ENCODE measurements at places on chromosomes 1 and 21. TPM values are rescaled to one million over a fixed set of nuclear protein-coding genes. Genes with fewer than 3 reads are reported as not detected.

DNA sequence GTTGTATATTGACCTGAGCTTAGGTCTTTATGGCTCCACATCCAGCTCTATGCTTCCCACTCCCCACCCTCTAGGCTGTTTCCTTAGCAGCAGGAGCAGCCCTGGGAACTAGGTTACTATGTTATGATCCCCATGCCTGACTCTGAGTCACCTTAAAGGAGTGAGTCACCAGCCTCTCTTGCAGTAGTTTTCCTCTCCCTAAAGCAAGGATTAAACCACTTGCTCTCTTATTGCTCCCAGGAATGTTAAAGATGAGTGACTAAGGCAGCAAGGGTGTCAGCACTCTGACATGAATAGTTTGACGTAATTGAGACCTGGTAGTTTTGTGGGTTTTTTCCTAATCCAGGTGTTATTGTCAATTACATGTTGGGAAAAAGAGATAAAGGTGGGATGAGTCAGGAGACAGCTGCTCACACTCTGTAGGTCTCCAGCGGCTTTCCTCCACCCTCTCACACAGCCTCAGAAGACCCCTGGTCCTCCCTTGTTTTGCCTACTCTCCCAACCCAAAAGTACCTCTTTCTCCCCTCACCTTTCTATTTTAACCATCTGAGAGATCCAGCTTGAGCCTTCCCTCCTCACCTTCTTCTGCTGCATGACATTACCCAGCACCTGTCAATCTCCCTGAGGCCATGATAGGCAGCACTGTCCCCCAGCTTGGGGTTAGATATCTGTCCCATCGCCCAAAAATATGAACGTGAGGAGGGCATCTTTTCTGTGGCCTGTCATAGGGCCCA is 369.1 kb upstream of the VAMP3 start:
- no peak for DNase-seq

- no peak for DNase-seq
Observed at GRCh38 chr1:151267760-151268159, 13.2 kb downstream of the PSMD4 start.

DNA sequence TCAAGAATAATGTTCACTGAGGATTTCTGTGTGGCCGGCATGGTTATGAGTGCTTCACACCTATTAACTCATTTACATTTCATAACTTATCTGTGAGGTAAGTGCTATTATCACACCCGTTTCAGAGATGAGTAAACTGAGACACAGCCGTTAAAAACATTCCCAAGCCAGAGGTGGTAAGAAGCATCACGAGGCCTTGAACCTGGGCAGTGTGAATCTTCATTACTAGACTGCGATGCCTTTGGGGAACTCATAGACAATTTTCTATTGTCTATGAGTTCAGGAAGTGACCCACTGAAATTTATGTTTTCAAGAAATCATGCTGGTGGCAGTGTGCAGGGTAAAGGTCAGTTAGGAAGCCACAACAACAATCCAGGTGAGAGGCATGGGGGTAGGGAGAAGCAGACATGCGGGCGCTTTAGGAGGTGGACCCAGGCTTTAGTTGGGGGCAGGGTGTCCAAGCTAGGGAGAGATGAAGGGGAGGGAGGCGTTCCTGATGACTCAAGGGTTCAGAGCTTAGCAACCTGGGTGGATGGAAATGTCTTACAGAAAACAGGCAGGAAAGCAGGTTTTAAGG is 14.5 kb downstream of the GNG12 start:
- DNase-seq: no peak

- no peak for DNase-seq
Observed at GRCh38 chr1:24294716-24295371, 24.3 kb upstream of the GRHL3 start.

The KRTAP19-3 gene
- not detected for total RNA-seq

The NPPA gene
- total RNA-seq: not detected

All from activated CD4-positive, alpha-beta memory T cell treated with anti-CD3 and anti-CD28 coated beads for 36 hours (primary cell).